Activated CD8-positive, alpha-beta memory T cell treated with anti-CD3 and anti-CD28 coated beads, Interleukin-2, amount 10 ng/mL, durations not matched to agents 7 days and 5 days (primary cell): ENCODE measurements at places on chromosomes 2 and 18.

DNA sequence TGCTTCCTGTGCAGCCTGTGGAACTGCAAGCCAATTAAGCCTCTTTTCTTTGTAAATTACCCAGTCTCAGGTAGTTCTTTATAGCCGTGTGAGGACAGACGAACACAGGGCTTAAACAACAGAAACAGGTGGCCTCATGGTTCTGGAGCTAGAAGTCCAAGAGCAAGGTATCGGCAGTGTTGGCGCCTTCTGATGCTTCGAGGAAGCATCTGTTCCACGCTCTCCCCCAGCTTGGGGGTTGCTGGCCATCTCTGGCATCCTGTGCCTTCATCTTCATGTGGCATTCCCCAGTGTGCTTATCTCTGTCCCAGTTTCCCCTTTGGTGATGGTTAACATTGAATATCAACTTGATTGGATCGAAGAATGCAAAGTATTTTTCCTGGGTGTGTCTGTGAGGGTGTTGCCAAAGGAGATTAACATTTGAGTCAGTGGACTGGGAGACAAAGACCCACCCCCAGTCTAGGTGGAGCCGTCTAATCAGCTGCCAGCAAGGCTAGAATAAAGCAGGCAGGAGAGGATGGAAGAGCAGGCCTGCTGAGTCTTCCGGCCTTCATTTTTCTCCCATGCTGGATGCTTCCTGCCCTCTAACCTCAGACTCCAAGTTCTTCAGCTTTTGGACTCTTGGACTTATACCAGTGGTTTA, 287.6 kb downstream of the PHLPP1 start:
- no peak for DNase-seq

- no peak for DNase-seq
Observed at GRCh38 chr2:1010415-1010930, 59.8 kb downstream of the SNTG2 start.

DNA sequence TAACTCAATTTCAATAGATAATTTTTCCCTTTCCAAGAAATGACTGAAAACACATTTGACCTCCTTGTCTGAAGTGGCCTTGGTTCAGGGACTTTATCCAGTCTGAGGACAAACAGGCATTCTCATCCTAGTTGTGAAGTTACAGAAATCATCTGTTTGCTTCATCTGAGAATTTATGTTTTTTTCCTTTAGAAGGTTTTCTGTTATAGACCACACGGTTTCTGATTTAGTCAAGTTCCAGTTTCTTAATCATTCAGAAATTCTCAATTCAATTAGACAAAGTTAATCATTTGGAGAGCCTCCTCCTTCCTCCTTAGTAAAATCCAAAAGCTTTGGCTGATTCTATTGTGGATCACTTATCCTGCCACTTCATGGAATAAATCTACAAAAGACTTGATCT, 60.9 kb downstream of the ICOS start:
- DNase-seq, result no peak

DNA sequence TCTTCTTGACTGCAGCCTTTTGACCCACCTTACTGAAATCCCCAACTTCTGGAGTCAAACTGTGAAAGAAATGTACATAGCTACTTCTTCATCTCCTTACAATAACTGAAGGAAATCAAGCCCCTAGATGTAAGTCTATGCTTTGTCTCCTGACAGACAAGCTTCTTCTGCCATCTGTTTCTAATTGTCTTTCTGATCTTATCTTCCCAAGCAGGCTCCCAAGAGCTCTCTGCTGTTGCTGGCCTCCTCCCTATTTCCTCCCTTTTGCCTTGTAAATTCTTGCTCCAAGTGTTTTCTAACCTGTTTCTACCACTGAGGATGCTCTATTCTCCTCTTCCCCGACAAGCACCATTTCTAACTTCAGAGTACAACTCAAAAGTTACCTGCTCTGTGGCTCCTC, 77.4 kb upstream of the OSR1 start:
- DNase-seq, result no peak

- no peak for DNase-seq
Observed at GRCh38 chr2:31886700-31887099, 124.1 kb downstream of the MEMO1 start.

DNA sequence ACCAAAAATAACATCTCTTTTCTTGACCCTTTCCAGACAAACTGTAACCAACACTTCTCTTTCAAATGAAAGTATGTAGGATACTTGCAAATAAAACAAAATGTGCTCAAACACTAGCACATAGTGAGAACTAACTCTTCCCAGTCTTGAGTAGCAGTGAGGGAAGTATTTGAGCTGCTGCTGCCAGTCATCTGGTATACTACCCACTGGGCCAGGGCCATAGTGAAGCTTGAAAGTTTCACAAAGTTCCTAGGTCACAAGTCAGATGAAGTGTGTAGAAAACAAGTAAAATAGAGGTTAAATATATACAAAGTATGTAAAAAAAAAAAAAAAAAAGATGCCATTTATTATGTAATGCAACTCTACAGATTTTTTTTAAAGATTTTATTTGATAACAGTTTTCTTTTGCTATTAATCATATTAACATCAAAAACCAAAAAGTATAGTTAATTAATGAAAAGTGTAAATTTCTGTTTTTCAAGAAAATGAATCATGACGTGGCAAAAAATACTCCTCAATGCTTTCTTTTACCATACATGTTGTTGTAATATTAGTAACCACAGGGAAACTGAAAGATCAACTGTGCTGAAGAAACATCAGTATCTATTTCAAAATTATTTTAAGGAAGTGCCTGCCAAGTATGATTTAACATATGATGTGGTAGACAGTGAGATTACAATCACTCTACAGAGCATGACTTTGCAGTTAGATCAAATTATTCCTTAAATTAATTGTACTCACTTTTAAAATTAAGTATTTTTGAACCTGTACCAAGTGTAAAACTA, 21.6 kb upstream of the TRIB2 start:
- no peak for DNase-seq

DNA sequence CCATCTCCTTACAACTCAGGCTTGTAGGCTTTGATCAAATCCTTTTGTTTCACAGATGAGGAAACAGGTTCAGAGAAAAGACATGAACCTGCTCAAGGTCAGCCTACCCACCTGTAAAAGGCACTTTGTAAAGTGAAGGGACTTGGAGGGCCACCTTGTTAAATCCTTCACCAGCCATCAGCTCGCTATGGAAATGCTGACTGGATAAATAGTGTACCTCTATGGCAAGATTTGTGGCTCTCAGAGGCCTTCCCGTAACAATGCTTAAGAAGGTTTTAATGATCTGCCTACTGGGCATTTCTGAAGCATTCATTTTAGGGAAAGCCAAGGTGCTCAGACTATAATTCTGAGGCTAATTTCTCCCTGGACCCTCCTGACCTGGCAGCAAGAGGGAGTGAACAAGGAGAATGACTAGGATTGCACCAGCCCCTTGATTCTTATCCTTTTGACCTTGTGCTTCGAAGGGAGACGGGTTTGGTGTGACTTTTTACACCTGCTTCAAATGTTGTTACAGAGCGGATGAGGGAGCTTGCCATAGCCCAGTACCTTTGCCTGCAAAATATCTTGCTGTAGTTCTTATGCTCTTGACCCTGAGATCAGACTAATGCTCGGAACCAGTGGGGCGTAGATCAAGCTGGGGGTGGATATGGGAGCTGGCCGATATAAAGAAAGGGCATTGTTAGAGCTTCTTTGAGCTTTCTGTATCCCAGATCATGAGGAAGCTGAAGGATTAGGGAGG, 90.9 kb upstream of the CXCR4 start:
- DNase-seq, result no peak

DNA sequence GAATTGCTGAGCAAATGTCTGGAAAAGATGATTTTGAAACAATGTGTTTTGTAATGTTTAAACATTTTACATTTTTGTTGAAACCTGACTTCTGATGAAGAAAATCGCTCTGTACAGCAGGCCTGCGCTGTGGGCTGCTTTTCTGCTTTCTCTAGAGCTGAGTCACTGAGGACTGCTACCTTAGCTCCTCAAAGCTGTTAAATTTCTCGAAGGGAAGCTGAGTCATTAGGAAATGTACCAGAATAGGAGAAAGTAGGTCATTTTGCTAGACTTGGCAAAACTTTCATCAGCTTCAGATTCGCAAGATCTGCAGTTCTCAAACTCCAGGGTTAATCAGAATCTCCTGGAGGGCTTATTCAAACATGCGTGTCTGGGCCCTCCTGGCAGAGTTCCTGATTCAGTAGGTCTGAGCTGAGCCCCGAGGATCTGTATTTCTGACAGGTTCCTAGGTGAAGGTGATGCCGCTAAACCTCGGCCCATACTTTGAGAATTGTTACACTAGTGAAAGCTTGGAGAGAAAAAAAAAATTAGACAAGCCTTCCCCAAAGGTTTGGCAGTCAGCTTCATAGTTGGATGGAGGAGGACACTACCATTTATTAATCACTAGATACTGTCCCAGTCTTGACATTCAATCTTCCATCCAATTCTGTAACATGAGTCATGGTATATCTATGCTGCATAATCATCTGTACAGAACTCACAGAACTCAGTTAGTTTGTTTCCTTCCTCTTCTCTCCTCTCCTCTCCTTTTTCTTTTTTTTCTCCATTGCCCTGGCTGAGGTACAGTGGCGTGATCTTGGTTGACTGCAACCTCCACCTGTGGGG, 297.6 kb downstream of the PARD3B start:
- DNase-seq, result no peak

- no peak for DNase-seq
Observed at GRCh38 chr2:10935953-10936942, 24.5 kb downstream of the KCNF1 start.

DNA sequence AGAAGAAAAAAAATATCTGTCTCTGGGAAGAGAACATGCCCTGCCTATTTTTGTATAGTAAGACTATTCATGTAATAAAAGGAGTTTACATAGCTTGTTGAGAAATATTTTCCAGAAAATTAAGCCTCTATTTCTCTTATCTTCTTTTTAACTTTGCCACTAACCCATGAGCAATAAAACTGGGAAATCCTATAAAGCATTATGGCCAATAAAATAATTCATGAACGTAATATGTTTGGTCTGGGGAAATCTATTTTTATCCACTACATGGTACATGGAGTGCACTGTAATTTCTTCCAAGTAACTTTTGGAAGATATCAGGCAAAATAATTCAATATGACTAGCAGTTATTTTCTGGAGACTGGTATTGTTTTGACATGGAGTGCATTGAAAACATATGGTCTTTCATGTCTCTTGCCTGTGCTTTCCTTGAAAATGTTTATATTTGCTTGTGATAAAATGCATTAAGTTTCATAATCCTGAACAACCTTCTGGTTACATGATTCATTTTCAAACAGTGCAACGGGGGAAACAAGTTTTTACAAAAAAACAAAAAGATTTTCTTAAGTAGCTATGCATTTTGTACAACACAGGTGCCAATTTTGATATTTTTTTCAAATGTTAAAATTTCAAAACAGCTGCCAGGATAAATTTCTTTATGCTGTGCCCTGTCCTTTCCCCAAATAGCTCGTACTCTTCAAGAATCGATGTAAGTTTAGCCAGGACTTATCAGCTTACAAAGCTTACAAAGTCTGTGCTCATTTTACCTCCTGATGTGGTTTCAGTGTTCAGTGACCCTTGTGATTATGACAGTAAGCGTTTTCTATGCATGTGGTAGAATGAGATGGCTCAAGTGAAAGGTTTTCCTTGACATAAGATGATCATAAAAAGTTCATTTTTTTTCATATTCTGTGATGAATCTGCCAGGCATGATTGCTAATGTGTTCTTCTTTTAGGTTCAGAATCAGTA, 194.5 kb downstream of the UBE2E3 start:
- DNase-seq, result no peak

GRCh38 chr2:46983065-46983801, 67.6 kb upstream of the MCFD2 start:
- no peak for DNase-seq

DNA sequence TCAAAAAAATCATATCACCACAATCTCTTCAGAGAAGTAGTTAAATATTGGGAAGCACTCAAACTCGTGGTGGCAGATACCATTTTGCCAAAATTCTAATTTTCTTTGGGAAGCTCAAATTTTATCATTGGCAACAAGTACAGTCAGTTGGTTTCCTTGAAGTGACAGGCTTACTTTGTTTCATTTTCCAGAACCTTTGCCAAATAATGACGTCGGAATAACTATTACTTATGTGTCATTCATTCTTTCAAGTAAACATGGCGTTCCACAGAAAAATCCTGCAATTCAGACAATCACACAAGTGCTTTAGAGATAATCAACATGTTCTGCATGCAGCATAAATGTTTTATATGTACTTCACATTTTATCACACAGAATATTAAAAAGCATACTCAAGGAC, 5.4 kb downstream of the TTLL4 start:
- DNase-seq, result no peak

DNA sequence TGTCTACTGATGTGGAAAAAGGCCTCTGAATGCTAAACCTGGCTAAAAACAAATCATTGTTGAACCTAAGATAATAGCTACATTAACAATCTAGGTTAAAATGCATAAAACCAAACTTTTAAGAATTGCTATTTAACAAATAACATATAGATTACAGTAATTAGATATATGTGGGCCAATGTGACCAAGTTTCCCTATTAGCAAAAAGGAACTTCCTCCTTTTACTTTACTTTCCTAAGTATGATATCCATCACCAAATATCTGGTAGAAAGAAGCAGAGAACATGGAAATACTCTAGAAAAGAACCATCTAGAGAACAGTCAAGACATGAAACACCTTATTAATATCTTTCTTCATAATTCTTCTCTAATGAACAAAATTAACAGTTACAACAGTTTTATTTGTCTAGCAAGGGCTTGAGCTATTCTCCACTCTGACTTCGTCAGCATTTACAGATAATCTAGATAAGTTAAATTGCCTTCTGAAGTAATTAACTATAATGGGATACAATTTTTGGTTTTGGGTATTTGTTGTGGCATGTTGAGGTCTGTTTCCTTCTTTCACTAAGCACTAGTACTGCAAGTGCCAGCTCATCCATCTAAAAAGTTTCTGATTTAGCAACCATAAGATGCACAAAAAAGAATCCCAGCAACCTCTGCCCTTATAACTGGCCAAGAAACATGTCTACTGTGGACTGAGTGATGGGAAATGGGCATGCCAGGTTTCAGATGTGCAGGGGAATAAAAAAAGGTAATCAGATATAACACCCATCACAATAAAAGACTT, 53.3 kb downstream of the MEMO1 start:
- DNase-seq, result no peak
